ENCODE measurements at places on chromosomes 7 and 10.

- no peak for DNase-seq
Observed at GRCh38 chr10:112082120-112082519, 101.4 kb downstream of the GPAM start.

GRCh38 chr7:95365151-95365550 is 31.0 kb downstream of the PON3 start:
- no peak for DNase-seq

GRCh38 chr7:105662998-105663397 is 81.7 kb upstream of the EFCAB10 start:
- no peak for DNase-seq

- DNase-seq = no peak
Observed at GRCh38 chr7:99473315-99473596, 566 bp downstream of the ZNF789 start.

GRCh38 chr7:110544194-110544593 is 546.7 kb upstream of the LRRN3 start:
- DNase-seq = no peak
